Kasumi-1 (cell line): ENCODE measurements at places on chromosomes 6 and 20.

DNA sequence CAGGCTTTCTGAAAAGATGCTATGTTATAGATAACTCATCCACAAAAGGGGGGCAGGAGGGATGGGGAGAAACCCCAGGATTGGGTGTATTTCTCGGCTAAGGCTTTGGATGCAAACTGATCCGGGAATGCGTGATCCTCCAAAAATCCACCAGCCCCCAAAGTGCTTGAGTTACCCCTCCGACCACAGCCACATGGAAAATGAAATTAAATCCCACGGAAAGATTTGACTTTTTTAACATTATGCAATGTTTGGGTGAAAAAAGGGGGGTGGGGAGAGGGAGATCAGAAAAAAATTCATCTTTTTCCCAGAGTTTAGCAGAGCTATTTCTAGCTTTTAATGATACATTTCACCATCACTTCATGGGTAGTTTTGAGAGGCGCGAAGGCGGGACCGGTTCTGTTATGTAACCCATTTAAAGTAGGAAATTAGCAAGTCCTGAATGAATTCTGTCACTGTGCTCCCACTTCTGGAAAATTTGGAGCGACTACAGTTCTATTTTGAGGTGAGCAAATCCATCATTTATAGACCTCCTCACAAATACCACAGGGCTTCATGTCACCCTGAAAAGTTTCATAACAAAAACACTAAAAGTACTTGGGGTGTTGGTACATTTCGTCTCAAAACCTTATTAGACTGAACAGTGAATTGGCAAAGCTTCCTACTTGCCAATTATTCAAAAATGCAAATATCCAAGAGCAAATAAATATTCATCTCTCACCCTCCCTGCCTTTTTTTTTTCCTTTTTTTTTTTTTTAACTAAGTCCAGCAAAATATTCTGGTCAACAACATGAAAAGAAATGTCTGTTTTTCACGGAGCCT lies 51.9 kb upstream of the NFATC2 start:
- no peak for DNase-seq

- DNase-seq, result no peak
Measured at GRCh38 chr6:154614101-154614500, 103.6 kb upstream of the CNKSR3 start.

DNA sequence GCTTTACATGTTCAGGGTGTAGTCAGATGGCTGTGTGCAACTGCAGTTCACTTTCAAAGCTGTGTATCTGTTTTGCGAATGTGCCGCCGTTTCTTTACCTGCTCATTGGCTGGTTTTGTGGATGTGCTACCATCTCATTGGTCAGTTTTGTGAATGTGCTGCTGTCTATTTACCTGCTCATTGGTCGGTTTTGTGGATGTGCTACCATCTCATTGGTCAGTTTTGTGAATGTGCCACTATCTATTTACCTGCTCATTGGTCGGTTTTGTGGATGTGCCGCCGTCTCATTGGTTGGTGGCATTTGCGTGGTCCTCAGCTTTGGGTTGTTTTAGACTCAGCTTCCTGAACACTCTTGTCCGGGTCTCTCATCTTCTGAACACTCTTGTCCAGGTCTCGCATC lies 40.5 kb upstream of the BHLHE23 start:
- no peak for DNase-seq

- DNase-seq, result no peak
Measured at GRCh38 chr6:40128127-40128526, 193.9 kb upstream of the MOCS1 start.

DNA sequence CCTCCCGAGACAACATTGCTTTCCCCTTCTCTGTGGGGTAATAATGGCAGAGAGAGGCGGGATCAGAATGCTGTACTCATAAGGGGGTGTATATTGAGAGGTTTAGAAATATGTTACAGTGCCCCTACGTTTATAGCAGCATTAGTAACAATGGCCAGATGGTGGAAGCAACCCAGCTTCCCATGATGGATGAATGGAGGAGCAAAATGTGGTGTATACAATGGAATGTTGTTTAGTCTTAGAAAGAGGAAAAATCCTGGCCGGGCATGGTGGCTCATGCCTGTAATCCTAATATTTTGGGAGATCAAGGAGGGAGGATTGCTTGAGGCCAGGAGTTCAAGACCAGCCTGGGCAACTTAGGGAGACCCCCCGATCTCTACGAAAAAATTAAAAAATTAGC lies 12.9 kb downstream of the BANF2 start:
- no peak for DNase-seq

DNA sequence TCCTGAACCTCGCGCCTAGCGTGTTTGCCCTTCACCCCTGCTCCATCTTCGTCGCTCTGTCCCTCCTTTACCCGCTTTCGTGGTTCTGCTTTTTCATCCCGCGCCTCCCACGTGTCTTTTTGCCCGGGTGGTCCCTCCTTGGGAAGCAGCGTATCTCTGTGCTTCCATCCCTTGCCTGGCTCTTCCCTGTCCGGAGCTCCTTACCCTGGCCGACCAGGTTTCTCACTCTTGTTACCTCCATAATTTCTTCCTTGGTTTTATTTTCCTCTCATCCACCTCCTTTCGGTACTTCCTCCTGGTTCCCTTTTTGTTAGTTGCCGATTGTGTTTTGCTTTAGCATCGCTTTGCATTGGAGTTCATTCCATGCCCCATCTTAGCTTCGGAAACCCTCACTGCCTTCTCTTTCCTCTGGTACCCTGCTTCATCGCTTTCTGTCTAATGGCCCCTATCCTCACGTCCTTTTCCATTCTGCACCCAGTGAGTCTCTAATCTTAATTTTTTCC lies 735 bp downstream of the FAM135A start:
- DNase-seq, result peak; percentile 62
